ENCODE measurements at places on chromosomes 4 and X. TPM values are rescaled to one million over a fixed set of nuclear protein-coding genes. Genes with fewer than 3 reads are reported as not detected.
A peak's percentile ranks its signal among the peaks of the same experiment; 100 is the strongest.

The PABPC1L2A gene
- 0.73 TPM for total RNA-seq

DNA sequence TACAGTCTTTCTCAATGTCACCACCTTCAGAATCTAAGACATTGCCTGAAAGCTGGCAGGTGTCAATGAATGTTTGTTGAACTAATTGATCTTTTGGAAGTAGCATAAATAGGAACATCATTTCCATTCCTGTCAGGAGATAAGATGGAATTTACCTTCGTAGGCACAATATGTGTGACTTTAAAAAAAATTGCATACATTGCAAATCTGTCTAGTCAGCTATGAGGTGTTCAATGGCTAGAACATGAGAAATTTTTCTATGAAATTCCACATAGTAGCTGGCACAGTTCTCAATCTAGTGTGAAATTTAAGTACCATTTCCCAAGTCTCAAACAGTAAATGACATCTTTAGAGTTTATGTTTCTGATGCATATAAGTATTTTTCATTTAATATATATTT lies 10.3 kb downstream of the PAGE2 start:
- DNase-seq: no peak

GRCh38 chr4:8917868-8918783 lies 46.5 kb upstream of the HMX1 start:
- peak; percentile 98 for DNase-seq

- peak; percentile 68 for DNase-seq
Measured at GRCh38 chr4:169492436-169493163, 119.8 kb downstream of the NEK1 start.
